ENCODE measurements at places on chromosomes 7 and 10.

- DNase-seq, result no peak
Measured at GRCh38 chr7:50156706-50157105, 63.7 kb upstream of the ZPBP start.

DNA sequence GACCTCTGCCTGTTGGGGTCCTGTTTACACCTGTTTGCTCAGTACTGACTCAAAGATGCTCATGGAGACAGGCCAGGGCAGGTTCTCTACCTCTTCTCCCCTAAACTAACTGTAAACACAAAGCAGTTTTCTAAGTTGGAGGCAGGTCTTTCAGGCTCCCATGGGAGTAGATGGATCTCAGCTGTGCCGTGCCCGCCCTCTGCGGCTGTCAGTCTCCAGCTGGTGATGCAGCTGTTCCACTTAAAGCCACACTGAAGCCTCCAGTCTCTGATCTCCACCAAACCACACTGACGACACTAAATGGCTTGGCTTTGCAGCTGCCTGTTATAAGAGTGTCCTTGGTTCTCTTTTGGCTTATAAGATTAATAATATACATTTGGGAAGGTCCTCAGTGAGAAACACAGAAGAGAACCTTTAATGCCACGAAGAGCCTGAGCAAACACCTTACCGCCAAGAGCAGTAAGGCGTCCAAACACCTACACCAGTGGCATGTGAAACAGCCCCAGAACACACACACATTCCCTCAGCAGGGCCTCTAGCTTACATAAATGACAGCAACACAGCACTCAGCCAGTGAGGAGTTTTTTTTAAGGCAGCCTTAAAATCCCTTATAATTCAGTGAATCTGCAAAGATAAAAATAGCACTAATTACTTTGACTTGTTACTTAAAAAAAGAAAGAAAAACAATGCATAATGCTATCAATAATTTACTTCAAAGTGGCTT is 60.4 kb upstream of the KCNIP2 start:
- DNase-seq, result peak; percentile 16

GRCh38 chr7:142481548-142481947 is 223.7 kb upstream of the PRSS58 start:
- DNase-seq, result no peak

- no peak for DNase-seq
Measured at GRCh38 chr7:30708983-30709382, 26.7 kb upstream of the CRHR2 start.

GRCh38 chr7:71221049-71221448 is 89.1 kb downstream of the GALNT17 start:
- DNase-seq, result no peak

DNA sequence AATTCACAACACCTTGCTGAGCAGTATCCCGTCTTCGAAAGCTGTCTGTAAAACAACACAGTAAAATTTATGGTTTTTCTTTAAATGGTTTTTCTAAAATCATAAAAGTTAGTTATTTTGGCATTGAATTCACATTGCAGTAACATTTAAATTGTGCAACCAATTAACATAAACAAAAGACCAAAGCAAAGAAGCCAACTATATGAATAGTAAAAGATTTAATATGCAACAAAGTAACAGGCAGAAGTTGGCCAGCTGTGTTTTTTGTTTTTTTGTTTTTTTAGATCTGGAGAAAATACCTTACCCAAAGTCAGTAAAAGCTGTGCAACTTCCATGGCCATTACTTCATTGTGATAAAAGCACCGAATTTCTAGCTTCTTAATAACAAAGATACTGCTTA is 11.3 kb downstream of the SRI start:
- no peak for DNase-seq

DNA sequence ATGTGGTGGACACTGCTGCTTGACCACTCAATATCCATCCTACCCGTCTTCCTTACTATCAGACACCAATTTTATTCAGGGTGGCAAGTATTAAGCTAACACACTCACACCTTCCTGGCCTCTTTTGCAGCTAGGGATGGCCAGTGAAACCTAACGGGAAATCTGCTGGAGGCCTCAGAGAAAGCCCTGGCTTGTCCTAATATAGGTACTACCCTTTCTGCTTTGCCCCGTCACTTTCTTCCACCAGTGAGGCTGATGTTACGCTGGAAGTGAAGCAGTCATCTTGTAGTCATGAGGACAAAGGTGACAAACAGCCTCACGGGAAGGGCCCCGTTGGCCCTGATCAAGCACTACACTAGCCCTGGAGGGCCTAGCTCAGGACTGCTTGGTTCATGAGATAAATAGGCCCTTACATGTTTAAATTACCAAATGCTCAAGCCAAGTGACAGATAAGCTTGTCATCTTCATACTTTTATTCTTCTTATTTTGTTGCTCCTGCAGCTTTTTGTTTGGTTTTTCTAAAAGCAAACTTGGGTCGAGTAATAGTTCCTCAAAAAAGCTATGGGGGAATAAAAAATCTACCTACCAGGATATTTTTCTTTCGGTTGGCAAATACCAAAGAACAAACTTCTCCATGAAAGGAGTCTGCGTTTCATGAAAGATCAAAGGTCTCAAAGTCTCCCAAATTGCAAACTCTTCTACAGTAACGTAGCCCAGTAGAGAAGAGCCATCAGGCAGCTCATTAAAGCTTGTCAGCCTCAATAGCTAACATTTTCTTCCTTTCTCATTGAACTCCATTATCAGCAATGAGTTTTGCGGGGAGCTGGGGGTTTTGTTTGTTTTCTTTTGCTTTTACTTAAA is 17.5 kb downstream of the CREB3L2 start:
- DNase-seq, result no peak

DNA sequence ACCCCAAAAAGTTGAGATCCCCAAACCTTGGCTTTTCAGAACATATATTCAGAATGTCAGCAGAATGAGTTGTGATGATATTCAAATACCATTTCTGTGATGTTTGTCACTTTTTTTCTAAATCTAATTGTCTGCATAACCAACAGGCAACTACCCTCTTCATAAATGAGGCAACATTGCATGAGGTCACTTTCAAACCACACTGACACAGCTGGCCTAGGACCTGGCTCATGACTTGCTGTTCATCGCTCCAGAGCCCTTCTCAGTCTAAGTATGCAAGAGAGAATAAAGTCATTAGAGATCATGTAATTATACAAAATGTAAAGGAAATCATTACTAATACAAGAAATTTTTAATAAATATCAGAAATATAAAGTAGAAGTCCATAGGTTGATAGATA is 681.9 kb downstream of the GRM8 start:
- no peak for DNase-seq

- DNase-seq, result no peak
Measured at GRCh38 chr10:100750291-100751210, 5.2 kb downstream of the PAX2 start.

DNA sequence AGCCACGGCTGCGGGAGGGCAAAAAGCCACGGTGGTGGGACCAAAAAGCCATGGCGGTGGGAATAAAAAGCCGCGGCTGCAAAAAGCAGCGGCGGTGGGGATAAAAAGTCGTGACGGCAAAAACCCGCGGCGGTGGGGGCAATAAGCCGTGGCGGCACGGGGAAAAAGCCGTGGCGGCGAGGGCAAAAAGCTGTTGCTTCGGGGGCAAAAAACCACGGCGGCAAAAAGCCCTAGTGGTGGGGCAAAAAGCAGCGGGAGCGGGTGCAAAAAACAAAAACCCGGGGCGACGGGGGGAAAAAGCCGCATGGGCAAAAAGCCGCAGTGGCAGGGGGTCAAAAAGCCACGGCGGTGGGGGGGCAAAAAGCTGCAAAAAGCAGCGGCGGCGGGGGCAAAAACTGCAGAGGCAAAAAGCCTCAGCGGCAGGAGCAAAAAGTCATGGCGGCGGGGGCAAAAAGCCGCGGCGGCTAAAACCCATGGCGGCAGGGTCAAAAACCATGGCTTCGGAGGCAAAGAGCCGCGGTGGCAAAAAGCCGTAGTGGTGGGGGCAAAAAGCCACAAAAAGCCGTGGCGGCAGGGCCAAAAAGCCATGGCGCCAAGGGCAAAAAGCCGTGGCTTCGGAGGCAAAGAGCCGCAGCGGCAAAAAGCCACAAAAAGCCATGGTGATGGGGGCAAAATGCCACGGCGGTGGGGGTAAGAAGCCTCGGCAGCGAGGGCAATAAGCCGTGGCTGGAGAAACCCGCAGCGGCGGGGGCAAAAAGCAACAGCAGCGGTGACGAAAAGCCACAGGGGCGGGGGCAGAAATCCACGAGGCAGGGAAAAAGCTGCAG is 525.8 kb downstream of the ZNF33B start:
- no peak for DNase-seq

DNA sequence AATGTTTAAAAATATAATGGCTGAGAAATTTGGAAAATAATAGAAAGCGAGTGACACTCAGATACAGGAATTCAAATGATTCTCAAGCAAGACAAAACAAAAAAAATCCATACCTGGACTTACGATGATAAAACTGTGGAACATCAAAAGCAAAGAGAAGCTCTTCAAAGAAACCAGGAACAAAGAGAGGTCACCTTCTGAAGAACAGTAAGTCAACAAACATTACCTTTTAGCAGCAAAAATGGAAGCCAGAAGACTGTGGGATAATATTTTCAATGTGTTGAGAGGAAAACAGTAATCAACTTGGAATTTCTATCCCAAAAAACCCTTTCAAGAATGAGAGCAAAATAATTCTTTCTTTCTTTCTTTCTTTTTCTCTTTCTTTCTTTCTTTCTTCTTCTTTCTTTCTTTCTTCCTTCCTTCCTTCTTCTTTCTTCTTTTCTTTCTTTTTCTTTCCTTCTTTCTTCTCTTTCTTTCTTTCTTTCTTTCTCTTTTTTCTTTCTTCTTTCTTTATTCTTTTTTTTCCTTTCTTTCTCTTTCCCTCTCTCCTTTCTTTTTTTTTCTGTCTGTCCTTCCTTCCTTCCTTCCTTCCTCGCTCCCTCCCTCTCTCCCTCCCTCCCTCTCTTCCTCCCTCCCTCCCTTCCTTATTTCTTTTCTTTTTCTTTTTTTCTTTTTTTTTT is 1.8 kb upstream of the CPA5 start:
- no peak for DNase-seq

DNA sequence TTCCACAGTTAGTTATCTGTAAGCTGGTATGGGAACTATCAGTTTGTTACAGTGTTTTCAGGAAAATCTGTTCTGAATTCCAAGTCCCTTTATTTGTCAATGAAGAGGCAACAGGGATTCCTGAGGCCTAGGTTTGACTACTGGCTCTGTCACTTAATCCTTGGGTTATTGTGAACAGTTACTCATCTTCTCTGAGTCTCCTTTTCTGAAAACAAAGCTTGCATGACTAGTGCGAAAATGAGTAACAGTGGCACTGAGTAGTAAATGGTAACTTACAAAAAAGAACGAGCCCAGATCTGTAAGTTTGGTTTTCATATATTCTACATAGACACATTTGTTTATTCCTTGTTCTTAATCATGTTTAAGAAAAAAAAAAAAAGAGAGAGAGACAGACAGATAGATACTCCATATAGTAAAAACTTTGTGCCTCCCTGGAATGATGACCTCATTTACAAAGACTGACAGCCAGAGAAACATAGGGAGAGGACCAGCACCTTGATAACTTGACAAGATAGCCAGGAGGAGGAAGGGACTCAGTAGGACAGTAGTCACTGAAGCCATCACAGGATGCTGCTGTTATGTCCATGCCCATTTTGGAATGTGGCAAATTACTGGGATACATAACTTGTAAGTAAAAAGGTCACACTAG is 1.9 kb downstream of the MRPS33 start:
- no peak for DNase-seq

DNA sequence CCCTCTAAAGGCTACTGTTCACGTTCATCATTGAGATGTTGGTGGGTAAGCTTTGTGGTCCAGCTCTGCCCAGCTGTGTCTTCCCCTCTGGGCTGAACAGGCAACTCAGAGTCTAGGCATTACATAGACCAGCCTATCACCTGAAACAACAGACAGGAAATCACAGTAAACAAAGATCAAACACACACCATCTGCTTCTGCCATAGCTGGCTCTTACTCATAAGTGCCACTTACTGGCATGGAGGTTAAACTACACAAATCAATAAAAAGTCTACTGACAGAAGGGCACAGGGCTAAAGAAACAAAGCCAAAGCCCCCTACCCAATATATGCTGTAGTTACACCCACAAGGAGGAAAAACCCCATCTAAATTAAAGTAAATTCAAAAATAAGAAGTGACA is 35.0 kb downstream of the SEPTIN14 start:
- DNase-seq, result no peak

GRCh38 chr10:8410506-8410905 is 356.0 kb downstream of the GATA3 start:
- DNase-seq, result no peak

GRCh38 chr7:30389791-30390190 is 88.8 kb downstream of the NOD1 start:
- DNase-seq, result no peak

All from stimulated activated CD4-positive, alpha-beta T cell treated with anti-CD3 and anti-CD28 coated beads, Interleukin-2, amount 100 ng/mL, for 24 hours (primary cell).